ENCODE measurements at places on chromosomes 3 and 15. TPM values are rescaled to one million over a fixed set of nuclear protein-coding genes. Genes with fewer than 3 reads are reported as not detected.

DNA sequence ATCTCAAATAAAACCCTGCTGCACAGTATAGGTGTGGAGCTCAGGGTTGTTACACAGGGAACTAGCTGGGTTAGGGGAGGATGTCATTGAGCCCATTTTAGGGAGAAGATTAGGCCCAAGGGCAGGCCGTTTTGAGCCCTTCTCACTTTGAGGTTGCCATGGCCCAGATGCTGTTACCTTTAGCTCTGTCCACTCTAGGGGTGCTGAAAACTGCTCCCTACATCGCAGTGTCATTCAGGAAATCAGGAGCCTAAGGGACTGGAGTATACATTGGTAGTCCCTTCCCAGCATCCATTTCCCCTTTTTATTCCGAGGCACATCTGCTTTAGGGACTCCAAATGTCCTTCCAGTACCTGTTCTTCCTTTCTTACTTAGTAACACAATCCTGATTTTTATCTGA lies 79.0 kb upstream of the SELENOK start:
- no peak for DNase-seq

- DNase-seq, result no peak
These were observed 115.5 kb upstream of the ABHD17C start for GRCh38 chr15:80579611-80580010.

- no peak for DNase-seq
These were observed 449.1 kb downstream of the IL5RA start for GRCh38 chr3:2661078-2661477.

DNA sequence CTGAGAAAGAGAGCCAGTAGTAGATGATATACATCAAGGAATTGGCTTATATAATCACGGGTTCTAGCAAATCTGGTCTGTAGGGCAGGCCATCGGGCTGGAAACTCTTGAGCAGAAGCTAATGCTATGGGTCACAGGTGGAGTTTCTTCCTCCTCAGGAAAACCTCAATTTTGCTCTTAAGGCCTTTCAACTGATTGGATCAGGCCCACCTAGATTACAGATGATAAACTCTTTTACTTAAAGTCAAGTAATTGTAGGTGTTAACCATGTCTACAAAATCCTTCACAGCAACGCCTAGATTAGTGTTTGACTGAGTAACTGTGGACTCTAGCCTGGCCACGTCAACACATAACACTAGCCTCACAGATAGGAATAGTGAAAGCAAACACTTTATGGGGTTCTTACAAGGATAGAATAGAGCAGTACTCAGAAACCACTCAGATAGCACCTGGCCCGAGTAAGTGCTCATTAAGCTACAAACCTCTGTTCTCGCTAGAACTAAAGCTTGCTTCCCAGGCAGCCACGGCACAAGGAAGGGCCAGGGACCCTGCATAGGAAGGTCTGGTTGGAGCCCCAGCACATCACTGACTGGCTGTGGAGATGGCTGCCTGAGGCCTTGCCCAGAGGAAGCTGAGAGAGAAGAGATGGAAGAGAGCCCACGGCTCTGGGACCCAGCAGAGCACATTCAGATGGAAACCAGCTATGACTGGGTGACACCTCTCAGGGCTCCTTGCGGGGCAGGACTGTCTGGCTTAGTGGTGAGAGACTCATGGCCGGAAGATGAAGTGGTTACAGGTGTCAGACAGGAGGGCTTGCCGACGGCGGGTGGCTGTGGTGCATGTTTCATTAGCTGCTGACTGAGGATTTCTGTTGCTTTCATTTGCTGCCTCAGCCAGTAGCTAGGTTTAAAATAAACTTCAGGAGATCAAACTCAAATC lies 202.5 kb upstream of the TLE3 start:
- no peak for DNase-seq

GRCh38 chr15:79657722-79658121 lies 225.6 kb downstream of the MINAR1 start:
- DNase-seq, result no peak

DNA sequence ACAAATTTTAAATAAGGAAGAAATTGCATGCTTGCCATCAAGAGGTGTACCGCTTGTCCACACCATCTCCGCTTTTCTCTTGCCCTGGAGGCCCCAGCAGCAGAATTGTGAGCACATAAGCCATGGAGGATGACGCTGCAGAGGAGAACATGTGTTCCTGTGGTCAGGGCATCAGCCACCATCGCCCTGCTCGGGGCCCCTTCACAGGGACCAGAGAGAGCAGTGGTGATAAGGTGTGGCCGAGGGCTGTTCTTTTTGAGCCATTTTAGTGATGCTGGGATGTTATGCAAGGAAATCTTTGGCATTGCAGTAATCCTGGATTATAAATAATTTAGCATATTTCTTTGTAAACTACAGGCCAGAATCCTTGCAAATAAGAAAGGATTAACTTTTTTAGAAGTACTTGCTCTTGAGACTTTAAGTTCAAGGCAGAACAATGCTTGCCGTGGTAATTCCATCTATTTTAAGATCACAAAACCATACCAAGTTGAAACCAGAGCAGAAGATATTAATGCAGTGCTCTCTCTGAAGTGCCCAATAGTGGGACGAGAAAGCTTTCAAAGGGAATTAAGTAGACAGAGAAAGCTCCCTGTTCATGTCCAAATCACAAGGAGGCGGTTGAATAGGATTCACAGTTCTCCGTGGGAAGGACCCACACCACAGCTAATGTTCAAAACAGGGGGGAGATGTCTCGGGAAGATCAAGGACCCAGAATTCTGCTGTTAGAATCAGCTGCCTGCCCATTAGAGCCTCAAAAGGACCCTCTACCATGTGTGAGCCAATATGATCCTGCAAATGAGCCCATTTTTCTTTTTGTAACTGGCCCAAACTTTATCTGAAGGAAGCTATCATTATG lies 338.5 kb downstream of the RORA start:
- no peak for DNase-seq

- no peak for DNase-seq
These were observed 287.0 kb downstream of the TLE3 start for GRCh38 chr15:69810431-69811354.

DNA sequence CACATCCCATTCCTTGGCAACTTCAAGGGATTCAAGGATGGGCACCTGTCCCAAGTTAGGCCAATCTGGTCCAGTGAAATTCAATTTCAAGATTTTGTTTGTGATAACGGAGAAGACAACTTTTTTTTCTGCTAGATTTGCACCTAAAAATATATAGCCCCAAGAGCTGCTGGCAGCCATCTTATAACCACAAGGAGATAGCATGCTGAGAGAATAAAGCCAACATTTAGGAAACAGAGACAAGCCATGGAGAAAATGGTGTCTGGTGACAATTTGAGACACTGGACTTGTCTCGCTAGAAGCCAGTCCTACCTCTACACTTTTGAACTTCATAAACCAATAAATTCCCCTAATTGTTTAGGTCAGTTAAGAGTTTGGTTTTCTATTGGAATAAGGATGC lies 5.4 kb downstream of the PARL start:
- DNase-seq, result no peak

DNA sequence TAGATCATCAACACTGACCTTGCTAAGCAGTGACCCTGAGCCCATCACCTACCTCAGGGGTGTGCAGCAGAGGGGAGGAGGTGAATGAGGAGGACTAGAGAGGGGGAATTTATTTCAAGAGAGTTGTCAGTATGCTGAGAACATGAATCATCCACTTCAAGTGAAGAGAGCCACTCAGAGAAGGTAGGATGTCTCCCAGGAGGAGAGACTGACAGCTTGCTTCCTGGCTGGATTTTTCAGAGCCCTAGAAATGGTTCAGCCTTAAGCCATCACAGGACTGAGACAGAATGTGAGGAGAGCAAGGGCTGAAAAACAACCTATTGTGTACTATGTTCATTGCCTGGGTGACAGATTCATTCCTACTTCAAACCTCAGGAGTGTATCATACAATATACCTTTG lies 34.8 kb downstream of the CCNL1 start:
- no peak for DNase-seq

- no peak for DNase-seq
These were observed 674.0 kb downstream of the ZBBX start for GRCh38 chr3:166706094-166706493.

GRCh38 chr15:32705446-32705845 lies 12.4 kb upstream of the GREM1 start:
- no peak for DNase-seq

- DNase-seq, result no peak
These were observed 111.3 kb downstream of the ISL2 start for GRCh38 chr15:76447728-76448441.

DNA sequence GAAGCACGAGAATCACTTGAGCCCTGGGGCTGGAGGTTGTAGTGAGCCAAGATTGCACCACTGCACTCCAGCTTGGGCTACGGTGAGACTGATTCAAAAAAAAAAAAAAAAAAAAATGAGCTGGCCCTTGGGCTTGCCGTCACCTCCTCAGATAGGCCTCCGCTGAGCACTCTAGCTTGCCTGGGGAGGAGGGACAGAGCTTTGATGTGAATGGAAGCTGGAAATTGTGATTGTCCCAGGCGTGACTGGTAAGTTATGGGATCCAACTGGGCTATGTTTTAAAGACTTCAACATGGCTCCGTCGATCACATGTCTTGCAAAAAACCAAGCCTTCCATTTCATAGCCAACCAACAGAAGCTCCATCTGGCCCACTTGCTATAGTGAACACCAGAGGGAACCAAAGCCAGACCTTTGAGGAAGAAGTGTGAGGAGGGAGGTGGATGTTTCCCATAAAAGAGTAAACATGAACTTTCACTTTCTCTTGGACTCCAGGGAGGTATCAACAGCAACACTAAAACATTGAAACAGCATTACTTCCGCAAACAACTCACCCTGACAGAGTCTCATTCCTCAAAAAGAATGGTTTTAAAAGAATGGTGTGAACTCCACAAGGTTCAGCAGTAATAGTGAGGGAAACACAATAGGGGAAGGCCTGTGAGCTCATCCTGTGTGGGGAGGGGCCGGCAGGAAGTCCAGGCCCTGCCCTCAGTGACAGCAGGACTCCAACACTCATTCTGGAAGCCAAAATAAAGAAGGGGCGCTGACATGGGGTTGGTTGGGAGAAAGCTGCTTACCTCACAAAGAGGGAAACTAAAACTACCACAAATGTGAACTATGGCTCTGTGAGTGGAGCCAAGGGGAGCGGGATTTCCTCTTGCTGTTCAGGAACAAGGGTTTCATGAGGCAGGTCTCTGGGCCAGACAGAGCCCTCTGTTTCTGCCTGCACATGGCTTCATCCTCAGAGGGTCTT lies 59.2 kb upstream of the IL12A start:
- no peak for DNase-seq

DNA sequence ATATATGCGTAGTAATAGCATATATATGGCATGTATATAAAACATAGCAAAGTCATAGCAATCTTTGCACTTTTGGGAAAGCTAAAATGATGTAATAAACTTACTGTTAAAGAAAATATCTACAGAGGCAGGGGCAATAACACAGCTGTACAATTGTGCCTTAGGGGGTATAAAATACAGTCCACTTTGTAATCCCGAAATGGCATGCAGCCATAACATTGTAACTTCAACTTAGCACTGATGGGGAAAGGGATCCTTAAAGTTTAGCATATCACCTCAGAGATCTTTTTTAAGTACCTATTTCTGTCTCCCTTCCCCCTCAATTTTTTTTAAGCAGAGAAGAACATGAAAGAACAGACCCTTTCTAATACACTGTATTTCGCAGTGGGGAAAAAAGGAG lies 40.8 kb downstream of the PLD1 start:
- no peak for DNase-seq

DNA sequence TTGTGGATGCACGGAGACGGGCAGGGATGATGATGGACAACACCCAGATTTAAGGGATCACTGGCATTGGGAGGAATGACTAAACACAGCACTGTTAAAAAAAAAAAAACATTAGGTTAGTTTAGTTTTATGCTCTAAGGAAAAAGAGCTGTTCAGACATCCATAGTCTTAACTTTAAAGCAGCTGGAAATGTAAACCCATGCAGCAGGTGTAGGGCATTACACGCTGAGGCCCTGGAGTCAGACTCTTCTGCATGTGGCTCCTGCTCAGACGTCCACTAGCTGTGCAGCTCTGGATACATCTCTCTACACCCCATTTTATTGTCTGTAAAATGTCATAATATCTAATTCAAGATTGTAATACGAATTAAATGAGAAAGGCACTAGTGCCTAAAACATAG lies 191.8 kb upstream of the RASGRP1 start:
- DNase-seq, result no peak

GRCh38 chr3:10244009-10244408 lies 4.2 kb upstream of the TATDN2 start:
- no peak for DNase-seq

- DNase-seq, result no peak
These were observed 5.7 kb downstream of the KBTBD12 start for GRCh38 chr3:127920738-127921137.

DNA sequence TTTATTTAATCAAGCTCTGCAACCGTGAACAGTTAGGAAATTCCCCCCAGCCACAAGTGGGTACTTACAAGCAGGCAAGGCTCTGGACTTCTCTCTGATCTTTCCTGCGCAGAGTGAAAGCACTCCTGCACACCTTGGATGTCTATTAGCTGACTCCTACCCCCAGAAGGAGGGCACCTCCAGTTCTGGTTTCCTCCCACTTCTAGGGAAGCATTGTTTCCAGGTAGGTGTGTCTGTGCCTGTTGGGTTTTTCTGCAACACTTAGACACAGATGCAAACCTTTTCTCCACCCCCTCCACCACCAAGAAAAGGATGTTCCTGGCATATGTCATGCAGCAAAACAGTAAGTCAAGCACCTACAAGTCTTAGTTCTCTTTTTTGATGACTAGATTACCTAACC lies at the start of gene ZBED2:
TSS of gene ZBED2 (minus strand) at position 115 of the 400 bp plus-strand sequence. CDS start 1,145 bp downstream, outside the sequence.
- no peak for DNase-seq

- no peak for DNase-seq
These were observed 298.1 kb downstream of the ADAMTS17 start for GRCh38 chr15:100043692-100044091.

DNA sequence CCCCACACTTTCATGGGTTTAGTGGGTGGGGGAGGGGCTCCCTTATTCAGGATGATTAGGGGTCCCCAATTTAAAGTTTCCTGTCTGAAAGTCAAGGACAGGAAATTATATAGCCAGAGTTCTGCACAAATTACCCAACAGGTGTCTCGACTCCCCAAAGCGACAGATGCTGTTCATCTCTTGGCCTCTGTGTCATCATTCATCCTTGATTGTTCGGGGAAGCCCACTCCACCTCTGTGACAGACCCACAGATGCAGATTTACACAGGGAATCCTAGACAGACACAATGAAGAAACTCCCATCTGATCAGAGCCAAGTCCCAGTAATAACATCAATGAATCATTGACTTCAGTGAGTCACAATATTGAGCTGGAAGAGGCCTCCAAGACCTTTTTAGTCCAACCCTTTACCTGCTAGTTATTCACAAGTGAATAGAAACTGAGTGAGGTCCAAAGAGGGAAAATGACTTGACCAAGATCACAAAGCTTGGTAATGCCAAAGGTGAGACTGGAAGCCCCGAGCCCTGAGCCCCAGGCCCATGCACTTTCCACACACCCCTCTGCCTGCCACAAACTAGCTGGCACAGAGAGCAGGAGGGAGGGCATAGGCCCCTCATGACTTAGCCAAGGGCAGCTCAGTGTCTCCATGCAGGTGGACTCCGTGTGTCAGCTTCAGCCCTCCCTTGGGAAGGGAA lies 7.9 kb upstream of the SRP14 start:
- DNase-seq, result no peak

GRCh38 chr3:86702381-86702958 lies 288.5 kb downstream of the VGLL3 start:
- no peak for DNase-seq

- no peak for DNase-seq
These were observed 400.6 kb downstream of the VPS13C start for GRCh38 chr15:61659566-61660190.

The HHLA2 gene
- total RNA-seq, result not detected

The PAK2 gene
- 48.1 TPM for total RNA-seq

The ABHD17C gene
- total RNA-seq, result 12.6 TPM

The GPR15 gene
- not detected for total RNA-seq

The CADPS gene
- total RNA-seq, result 270 TPM

The XXYLT1 gene
- 23.6 TPM for total RNA-seq
